ENCODE measurements at places on chromosomes 3 and 15.

- DNase-seq, result no peak
Observed at GRCh38 chr3:18440066-18440722, 15.1 kb upstream of the SATB1 start.

- DNase-seq, result no peak
Observed at GRCh38 chr3:21564531-21564930, 186.5 kb downstream of the ZNF385D start.

DNA sequence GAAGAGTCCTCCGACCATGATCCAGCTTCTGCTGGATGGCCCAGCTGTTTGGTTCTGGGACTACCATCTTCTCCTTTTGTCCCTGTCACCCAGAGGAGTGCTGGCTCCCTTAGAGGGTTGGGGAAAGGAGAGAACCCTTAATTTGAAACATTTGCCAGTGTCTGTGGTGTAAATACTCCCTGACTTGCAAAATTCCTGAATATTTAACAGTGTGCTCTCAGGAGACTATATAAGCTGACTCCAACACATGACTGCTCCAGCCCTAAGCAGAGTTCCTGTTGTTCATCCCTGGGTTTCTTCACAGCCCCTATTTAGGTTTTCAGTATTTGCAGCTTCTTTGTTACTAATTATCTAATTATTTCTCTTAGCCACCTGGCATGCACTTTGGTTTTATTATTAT, 133.1 kb downstream of the CPNE4 start:
- DNase-seq, result no peak

GRCh38 chr3:36258421-36258820, 121.9 kb upstream of the STAC start:
- DNase-seq, result no peak

DNA sequence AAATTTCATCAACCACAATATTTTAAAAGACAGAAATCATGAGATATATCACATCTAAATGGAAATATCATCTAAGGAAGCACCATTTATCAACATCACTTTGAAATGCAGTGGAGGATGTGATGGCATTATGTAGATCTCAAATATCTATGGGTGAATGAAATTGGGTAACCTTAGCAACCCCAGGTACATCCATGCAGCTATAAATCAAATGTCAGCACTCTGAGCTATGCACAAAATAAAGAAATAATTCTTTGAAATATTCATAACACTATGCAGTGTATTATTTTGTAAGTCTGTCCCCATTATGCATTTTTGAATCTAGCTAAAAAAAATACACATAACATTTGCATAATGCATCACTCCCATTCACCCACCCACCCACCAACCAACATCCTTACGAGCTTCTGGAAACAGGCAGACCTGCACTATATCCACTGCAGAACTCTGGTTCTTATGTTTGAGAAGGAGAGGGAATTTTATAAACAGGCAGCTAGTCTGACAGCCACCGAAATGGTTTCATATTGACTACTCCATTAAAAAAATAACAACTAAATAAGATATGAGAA, 186.8 kb downstream of the SHOX2 start:
- no peak for DNase-seq

DNA sequence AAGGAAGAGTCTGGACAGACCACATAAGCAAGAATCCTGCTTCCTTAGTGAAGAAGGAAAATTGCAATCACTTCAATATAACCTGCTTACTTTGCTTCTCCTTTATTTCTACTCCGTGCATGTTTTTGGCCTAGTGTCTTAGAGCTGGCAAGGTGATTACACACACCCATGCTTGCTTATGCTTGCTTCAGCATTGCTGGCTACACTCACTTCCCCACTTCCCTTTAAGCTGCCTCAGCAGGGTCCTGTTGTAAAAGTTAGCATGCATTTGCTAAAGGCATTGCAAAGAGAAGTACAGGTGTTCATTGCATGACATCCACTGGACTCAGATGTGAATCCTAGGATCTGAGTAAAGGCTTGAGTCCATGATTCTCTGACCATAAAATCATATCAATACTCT, 47.5 kb upstream of the STT3B start:
- no peak for DNase-seq

DNA sequence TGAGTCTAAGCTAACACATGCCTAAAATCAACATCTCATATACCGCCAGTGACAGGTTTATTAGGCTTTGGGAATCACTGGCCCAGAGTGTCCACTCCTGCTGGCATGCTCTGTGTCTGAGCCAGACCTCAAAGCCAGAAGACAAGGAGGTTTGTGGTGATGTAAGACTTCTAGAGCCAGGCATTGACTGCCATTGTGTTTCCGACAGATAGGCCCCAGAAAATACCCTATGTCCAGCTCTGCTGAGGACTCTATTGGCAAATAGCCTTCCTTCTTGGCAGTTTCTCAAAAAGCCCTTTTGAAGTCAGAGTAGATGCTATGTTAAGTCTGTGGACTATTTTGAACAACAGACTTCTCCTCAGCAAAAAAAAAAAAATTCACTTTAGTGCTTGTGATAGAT, 181.9 kb upstream of the UBE2E1 start:
- DNase-seq, result no peak

GRCh38 chr3:136952292-136952691, 5.5 kb upstream of the IL20RB start:
- DNase-seq, result no peak

DNA sequence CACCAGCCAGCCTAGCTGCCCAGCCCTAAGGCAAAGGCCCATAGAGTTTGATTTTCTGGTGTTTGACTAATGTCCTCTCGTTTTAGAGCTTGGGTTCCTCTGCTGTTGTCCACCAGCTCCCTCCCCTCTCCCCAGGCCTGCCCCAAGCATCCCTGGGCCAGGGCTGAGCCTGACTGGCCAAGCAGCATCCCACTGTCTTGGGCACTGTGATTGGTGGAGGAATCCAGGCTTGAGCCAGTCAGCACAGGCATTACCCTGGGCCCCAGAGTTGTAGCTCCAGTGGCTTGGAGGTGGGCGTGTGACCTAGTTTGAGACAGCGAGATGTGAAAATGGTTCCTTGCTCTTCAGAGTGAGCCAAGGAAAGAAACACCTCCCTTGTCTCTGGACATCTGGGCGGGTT, 155.3 kb upstream of the MEF2A start:
- peak; percentile 18 for DNase-seq

DNA sequence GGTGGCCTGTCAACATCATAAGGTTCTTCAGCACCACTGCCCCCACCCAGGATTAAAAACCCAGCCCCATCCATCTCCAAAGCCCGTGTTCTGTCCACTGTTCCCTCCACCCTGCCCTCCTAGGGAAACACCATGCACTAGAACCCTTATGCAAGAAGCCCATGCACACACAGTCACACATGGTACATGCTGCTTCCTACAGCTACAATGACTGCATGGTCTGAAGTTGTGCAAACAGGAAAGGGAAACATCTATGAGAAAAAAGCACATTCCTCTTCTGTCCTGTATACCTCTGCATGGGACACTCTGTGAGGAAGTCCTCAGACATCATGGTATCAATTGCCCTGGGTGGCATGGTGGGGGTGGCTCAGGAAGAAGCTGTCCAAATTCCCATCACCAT, 108.6 kb upstream of the MRPS22 start:
- no peak for DNase-seq

DNA sequence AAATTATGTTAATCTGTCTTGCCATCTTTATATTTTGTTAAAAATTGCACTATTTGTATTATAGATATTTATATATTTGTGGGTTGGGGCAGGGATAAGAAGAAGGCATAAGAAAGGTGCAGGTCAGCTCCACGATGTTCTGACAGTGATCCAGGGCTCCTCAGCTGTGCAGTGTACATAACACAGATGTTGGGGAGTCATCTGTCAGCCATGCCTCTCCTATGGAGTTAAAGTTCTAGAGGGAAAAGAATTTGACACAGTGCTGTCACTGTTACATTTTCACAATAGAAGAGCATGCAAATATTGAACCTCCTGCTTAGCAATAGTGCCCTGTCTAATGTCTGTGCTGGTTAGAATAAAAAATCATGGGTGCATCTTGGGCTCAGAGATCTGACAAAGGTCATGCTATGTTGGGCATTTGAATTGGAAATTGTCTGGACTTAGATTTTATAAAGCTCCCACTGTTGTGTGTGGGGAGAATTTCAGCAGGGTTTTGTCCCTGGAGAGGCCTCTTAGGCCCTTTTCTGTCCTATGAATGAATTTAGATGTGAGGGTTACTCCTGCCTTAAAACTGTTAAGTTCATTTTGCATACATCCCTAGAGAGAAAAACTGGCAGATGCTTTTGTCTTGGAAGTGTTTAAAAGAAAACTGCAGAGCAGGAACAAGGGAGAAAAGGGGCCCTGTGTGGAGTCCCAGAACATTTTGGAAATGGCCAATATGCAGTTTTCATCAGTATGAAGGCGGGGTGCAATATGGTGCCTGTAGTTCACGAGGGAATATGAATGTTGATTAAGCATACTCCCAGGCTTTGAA, 20.4 kb downstream of the CDIN1 start:
- DNase-seq, result no peak

DNA sequence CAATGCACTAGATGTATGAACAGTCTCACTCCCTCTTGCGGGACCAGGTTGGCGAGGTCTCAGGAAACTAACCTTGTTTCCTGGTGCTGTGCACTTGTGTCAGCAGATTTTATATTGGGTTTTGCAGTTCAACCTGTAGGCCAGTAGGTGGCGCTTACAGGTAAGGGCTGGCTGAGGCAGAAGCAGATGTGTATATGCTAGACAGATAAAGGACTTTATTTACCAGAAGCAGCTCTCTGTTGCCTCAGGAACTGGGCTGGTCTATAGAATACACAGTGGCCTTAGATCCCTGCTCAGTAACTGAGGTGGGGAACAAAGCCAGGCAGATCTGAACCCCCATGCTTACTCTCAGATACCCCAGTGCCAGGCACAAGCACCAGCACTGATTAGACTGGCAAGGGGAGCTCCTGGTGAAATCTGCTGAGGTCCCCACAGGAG, 296.8 kb downstream of the DOCK3 start:
- DNase-seq, result peak; percentile 67

DNA sequence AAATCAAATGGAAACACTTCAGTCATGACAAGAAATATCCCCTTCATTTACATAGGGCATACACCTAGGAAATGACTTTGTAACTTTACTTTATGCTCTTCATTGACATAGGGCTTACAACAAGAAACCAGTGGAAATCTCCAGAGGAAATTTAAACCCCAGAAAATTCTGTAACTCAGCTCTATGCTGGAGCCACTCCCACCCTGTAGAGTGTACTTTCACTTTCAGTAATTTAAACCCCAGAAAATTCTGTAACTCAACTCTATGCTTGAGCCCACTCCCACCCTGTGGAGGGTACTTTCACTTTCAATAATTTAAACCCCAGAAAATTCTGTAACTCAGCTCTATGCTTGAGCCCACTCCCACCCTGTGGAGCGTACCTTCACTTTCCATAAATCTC, 987.1 kb upstream of the CADM2 start:
- DNase-seq, result no peak

- no peak for DNase-seq
Observed at GRCh38 chr15:82543160-82543559, 2.9 kb upstream of the RPS17 start.

DNA sequence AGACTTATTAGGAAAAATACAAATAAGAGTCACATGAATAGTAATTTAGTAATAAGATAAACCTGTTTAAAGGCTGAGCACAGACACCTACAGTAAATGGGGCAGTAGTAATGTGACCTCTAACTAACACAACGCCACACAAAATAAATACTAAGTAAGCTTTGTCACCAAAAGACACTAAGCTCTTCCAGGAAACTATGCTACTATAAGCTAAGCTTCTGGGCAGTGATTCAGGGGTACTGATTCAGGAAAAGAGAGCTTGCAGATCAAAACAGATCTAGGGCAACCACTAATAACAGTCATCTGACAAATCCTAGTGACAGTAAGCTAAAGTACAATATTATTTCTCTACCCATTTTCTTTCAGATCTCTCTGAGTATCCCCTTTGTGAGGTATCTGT, 68.8 kb downstream of the PLOD2 start:
- no peak for DNase-seq

GRCh38 chr3:217099-217813, 20.7 kb downstream of the CHL1 start:
- no peak for DNase-seq

DNA sequence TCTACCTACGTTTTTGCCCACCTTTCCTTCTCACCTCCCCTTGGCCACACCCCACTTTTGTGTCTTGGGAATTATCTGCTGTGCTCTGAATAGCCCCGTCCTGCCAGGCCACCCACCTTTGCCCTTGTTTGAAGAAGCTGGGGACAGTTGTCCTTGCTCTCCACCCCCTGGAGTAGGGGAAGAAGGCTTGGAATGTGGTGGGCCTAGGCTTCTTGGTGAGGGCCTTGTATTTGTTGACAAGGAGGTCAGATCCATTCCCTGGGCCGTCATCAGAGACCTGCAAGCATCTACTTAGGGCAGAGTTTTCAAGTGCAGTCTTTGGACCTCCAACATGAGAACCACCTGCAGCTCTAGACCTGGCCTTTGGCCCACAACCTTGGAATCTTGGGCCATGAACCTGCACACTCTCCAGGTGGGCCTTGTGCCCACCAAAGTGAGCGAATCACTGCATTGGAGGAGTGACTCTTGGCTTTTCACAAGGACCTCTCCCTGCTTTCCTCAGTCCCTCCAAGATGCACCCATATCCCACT, 160.6 kb downstream of the APBA2 start:
- DNase-seq, result no peak

GRCh38 chr15:78040653-78041244, 36.8 kb downstream of the TBC1D2B start:
- no peak for DNase-seq

- no peak for DNase-seq
Observed at GRCh38 chr3:102129760-102130608, 280.7 kb downstream of the NFKBIZ start.

DNA sequence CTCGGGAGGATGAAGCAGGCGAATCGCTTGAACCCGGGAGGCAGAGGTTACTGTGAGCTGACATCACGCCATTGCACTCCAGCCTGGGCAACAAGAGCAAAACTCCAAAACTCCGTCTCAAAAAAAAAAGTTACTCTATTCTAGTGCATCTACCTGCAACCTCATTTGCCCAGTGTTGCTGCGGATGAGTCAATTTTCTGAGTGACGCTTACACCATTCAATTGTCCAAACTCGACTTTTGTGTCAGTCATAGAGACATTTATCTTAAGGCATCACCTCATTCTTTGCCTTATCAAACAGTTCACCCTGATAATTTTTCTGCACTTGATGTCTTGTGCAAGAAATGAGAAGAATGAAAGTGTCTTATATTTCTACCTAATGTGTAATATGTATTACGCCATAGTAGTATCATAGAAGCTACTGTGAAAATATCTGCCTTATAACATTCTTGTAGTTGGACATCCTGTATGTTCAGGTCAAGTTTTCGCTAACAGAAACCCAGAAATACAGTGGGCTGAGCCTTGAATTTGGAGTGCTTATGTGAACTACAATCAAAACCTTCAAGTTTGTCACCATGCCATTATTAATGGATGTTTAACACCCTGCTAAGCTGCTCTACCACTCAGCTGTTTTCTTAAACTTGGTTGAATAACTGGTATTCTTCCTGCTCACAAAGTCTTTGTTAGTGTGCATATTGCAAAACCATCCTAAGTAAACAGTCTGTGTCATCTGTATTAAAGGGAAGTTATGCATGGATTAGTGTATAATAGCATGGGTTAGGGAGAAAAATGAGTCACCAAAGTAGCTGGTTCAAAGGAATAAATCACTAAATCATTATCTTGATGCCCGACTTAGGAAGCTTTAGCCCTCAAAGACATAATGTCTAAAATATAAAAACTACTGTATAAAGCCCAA, 531.0 kb upstream of the NR2F2 start:
- DNase-seq, result no peak
